ENCODE measurements at places on chromosomes 1 and 21. TPM values are rescaled to one million over a fixed set of nuclear protein-coding genes. Genes with fewer than 3 reads are reported as not detected.

Gene NADK
- 27.1 TPM for polyA plus RNA-seq

Gene SPRR2E
- polyA plus RNA-seq, result not detected

Gene OR2L2
- polyA plus RNA-seq, result not detected

Gene KIAA1614
- polyA plus RNA-seq, result 8.9 TPM

Gene ADPRS
- polyA plus RNA-seq, result 24.1 TPM

Gene RGS13
- 0.44 TPM for polyA plus RNA-seq

Gene OR2G6
- polyA plus RNA-seq, result not detected

Gene RRP1
- polyA plus RNA-seq, result 21.7 TPM

Gene DCLRE1B
- polyA plus RNA-seq, result 9.3 TPM

Gene SLC22A15
- polyA plus RNA-seq, result 0.75 TPM

Gene AVPR1B
- 0.43 TPM for polyA plus RNA-seq

Gene IL20
- not detected for polyA plus RNA-seq

Gene ATP1A1
- polyA plus RNA-seq, result 141 TPM

Gene TAL1
- polyA plus RNA-seq, result 3.2 TPM

Gene TACSTD2
- polyA plus RNA-seq, result not detected

Gene CA6
- not detected for polyA plus RNA-seq

Gene LCE2C
- not detected for polyA plus RNA-seq

Gene SAMSN1
- polyA plus RNA-seq, result 1.1 TPM

Gene CD52
- not detected for polyA plus RNA-seq

Gene KMO
- 0.39 TPM for polyA plus RNA-seq

Gene ALPL
- polyA plus RNA-seq, result 3.3 TPM

Gene FBXO2
- polyA plus RNA-seq, result 0.21 TPM

Gene S100B
- 9.7 TPM for polyA plus RNA-seq

Gene LCE1E
- polyA plus RNA-seq, result not detected

Gene SELL
- 2.3 TPM for polyA plus RNA-seq

Gene RIPK4
- polyA plus RNA-seq, result 0.26 TPM

Gene S1PR1
- polyA plus RNA-seq, result not detected

Gene B3GALT5
- 0.48 TPM for polyA plus RNA-seq

Gene CNR2
- 0.07 TPM for polyA plus RNA-seq

Gene CRNN
- not detected for polyA plus RNA-seq

Gene NEK2
- polyA plus RNA-seq, result 6.7 TPM

Gene SMIM34
- not detected for polyA plus RNA-seq

Gene CASQ1
- 1,214 TPM for polyA plus RNA-seq
